ENCODE measurements at places on chromosomes 4 and X.

DNA sequence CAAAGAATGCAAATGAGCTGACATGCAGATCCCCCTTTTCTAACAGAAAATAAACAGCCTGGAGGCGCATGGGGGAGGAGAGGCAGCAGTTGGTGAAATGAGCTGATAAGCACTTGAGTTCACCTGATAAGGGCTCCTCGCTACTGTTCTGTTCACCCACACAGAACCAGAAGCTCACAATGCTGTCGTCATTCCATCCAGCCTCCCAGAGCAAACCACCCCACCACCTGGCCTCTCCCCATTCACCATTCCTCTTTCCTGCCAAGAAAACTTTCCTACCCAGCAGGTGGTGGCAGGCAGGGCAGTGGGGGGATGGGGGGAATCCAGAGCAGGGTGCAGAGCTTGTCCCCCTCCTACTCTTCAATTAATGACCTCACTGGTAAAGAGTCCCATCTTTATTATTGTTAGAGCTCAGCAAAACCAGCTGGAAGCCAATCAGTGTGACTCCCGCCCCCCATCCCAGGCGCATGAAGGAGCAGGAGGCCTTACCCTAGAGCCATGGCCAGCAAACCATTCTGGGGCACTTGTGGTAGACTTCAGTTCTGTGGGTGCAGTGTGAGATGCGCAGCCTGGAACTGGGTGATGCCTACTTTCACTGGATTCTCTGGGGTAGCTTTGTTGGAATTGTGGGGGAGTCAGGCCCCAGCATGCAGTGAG is 350.3 kb downstream of the ZIC3 start:
- no peak for DNase-seq

DNA sequence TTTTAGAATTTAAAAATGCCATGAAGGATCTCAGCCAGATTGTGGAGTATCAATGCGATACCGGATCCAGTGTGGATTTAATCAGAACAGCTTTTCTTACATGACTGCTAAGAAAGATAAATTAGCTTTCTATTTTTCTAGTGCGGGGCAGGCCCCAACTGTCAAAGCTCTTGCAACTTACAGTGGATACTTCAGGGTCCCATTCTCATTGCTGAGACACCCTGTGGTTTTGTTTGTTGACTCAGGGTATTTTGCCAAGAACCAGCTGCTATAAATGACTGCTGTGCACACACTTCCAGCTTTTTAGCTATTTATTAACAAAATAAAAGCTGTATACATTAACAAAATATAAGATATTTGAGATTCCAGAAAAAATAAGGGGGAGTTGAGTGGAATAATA is 166.4 kb downstream of the DCLK2 start:
- DNase-seq, result no peak

DNA sequence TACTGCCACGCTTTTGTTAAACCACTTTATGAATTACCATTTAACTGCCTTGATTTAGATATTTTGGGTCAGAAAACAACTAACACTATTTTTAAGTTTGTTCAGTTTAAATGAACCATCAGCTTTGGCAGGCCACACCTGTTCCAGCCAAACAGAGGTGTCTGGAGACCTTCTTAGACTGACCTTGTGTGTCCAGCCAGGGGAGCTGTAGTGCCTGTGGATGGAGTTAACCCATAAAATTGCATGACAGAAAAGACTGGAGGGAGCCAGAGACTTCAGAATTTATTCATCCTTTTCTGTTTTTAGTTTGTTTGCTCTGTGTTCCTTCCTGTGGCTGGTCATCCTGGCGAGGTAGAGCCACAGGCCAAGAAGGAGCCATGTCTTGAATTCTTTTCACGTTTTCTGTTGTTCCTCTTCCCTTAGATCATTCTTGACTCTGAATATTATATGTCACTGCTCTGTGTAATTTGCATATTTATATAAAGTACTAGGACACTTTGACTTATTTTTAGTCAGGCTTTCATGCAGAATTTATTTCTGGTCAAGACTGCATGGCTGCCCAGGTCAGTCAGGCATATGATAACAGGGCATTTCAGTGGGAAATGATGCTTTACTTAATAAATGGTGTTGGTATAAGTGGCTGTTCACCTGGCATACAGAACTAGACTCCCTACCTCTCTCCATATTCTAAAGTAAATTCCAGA is 26.7 kb downstream of the HERC3 start:
- no peak for DNase-seq

DNA sequence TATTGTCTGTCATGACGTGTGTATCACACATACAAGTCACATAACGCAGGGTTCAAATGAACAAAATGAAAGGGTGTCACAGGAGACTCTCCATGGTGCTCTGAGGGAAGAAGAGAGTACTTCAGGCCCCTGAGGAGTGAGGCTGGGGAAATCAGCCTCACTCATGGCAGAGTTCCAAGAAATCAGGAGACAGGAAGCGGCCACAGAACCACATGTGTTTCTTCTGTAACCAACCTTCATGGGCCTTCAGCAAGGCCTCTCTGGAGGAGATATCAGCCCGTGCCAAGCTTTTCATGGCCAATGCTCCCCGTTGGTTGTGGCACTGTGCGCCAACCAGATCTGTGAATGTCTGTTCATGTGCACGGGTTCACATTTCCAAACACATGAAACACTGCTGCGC is 76.0 kb downstream of the NAT8L start:
- no peak for DNase-seq

DNA sequence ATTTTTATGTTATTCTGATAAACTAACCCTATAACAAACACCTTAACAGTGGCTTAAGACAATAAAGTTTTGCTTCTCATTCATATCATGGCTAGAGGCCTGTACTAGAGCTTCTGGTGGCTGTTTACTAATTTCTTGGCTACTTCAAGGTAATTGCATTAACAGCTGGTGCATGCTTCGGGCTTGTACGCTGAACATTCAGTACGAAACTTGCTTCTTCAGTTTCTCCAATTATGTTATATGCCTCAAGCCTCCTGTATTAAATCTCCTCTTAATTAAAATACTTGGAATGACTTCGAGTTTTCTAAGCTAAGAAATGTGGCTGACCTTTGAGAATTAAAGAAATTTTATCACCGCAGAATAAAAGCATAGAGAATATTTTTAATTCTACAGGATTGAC is 138.9 kb upstream of the TRAM1L1 start:
- no peak for DNase-seq

DNA sequence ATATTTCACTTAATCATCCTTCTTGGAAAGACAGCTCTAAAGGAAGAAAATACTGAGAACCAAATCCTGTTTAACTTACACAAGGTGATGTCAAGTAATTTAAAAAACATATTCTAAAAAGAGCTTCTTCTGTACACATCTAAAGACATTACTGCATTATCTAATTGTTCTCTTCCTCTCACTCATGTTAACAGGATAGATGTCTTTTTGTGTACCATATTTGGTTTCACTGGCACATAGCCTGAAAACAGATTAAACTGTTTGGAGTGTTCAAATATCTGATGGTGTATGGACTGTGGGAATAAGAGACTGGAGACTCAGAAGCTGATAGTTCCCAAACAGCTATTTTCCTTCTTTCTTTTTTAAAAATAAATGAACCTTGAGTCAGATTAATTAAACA is 213.3 kb upstream of the MAB21L2 start:
- DNase-seq, result no peak
